ENCODE measurements at places on chromosomes 13 and 19.

- DNase-seq = no peak
Measured at GRCh38 chr13:106423530-106423929, 111.9 kb downstream of the EFNB2 start.

GRCh38 chr13:29428310-29429181, 166.9 kb downstream of the SLC7A1 start:
- no peak for DNase-seq

GRCh38 chr13:67008075-67008668, 222.0 kb downstream of the PCDH9 start:
- no peak for DNase-seq

- no peak for DNase-seq
Measured at GRCh38 chr13:108755083-108755482, 125.7 kb downstream of the MYO16 start.

- DNase-seq = no peak
Measured at GRCh38 chr19:23440791-23441190, 45.5 kb upstream of the ZNF91 start.

Measured in IMR-90 (cell line).